ENCODE measurements at places on chromosomes 13 and 19.

DNA sequence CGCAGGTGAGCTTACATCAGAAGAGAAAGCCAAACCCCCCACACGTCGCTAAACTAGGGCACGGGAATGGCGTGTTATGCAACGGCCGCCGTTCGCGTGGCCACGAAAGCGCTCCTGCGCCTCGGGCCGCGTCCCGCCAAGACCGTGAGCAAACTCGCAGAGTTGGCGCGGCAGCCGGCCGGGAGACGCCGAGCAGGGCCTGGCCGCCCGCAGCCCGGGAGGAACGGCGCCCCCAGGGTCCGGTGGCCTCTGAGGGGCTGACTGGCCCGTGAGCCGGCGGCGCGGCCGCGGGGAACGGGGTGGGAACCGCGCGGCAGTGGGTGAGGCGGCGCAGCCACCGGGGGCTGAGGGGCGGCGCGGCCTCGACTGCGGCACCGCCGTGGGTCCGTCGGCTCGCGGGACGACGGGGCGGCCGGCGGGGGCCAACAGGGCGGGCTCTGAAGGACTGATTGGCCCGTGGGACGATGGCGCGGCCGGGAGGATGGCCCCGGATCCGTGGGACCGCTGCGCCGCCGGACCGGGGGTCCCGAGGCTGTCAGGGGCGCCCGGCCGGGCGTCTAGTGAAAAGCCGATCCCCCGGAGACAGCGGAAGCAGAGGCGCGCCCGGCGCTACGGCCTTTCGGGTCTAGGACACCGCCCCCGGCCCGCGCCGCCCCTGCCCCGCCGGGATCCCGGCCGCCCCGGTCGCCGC, 903 bp downstream of the LATS2 start:
- DNase-seq, result peak; percentile 28

DNA sequence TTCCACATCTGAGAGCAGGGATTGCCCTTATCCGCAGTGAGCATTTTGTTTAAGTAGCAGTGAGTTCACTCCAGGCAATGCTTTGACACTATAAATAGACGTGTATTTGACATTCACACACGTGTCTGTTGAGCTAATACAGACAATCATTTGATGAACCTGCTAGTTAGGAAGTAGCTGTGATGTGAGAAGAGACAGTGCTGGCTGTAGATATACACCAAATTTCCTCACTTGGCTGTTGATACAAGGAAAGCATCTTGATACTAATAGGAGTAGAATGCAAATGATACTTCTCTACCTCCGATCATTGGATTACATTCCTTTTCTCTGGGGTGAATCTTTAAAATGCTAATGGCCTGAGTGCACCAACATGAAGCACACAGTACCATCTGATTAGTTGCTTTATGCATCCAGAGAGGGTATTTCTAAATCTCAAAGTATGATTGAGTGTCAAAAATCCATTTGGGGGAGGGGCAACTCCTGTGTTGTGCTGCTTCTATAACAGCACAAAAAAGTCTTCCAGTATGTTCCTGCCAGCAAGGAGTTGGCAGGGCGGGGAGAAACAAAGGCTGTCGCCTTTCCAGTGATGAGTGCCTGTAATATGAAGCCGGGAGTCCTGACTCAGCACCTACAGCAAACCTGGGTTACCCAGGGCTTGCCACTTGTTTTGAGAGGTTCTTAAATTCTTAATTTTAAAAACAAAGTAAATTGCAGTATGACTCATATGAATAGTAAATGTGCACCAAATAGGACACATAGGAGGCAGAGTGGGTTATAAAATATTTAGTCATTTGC, 7.0 kb downstream of the CUL4A start:
- DNase-seq, result no peak

GRCh38 chr19:28210886-28211285, 1002.1 kb downstream of the UQCRFS1 start:
- DNase-seq, result no peak

- DNase-seq, result peak; percentile 6
These were observed 5.8 kb downstream of the CD320 start for GRCh38 chr19:8302357-8302691.

Measured in WTC11 (cell line).